ENCODE measurements at places on chromosomes 5 and 9.

DNA sequence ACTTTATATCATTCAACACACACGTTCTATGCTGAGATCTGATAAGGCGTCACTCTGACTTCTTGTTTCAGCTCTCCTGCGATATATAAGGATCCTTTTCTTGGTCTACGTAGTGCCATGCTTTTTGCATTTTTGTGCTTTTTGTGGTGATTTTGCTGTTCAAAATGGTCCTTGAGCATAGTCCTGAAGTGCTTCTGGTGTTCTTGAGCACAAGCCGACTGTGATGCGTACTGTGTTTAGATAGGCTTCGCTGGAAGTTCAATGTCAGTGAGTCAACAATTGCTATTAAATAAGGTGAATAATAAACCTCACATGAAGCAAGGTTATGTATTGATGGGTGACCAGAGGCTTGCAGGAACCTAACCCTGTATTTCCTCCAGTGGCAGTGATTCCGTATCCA, 46.8 kb downstream of the ACO1 start:
- no peak for DNase-seq

- DNase-seq, result peak; percentile 46
Measured at GRCh38 chr9:86749894-86750255, 197.4 kb downstream of the GAS1 start.

DNA sequence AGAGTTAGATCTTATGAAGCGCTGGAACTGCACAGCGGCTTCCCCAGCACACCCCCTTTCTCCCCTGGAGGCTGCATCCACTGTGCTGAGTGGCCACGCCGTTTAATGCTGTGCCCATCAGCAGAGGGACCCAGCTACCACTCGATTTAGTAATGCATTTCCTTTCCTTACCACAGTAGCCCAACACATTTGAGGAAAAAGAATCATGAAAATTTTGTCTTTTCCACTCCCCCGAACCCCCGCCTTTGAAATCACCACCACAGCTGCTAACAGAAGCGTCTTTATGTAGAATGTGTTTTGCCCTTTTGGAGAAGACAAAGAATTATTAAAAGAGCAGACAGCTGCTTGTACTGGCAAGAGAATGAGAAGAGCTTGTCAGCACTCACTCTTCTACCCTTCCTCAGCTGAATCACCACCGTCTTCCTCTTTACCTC, 73.2 kb downstream of the ACER2 start:
- no peak for DNase-seq

DNA sequence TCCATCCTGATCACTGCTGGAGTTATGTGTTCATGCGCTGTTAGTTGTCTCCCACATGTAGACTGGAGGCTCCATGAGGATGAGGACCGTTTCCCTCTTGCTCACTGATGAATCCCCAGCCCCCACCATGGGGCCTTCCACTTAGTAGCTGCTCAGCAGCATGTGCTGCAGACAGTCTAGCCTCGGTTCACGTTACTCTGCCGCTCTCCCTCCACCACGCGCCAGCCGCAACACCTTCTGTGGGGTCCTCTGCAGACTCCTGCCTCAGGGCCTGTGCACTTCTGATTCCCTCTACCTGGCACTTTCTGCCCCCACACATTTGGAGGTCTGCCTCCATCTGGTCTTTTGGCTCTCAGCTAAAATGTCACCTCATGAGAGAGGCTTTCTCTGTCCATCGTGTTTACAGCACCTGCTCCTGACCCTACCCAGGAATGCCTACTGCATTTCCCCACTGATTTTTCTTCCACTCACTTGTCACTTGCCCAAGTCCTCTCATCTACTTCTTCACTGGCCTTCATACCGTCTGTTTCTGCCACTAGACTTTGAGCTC, 36.3 kb downstream of the STK10 start:
- DNase-seq, result no peak

DNA sequence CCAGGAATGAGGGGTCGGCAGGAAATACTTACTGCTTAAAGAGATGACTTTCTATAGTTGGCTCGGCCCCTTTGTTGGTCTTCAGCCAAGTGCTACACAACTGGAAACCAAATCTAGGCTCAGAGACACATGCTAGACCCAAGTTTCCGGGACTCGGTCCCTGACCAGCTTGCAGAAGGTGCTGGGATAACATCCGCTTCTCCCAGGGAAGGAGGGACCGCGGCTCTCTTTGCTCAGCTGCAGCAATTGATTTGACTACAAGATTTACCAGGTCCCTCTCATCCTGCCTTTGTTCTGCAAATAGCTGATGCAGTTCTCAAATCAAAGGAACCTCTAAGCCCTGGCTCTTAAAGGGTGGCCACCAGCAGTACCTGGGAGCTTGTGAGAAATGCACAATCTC, 314.7 kb downstream of the MLLT3 start:
- no peak for DNase-seq

DNA sequence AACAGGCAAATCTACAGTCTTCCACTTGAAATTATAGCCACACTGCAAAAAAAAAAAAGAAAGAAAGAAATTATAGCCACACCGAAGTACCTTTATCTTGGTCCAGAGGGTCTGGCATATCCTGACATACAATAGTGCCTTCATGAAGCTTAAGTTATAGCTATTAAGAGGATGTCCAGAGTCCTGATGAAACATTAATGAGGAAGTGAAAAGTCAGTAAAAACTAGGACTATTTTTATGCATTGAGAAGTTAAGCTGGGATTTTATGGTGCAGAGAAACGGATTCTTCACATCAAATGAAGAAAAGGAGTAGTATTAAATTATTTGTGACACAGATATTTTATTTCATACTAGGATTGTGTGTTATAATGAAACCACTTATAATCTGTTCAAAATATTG, 123.9 kb downstream of the SV2C start:
- DNase-seq, result no peak

DNA sequence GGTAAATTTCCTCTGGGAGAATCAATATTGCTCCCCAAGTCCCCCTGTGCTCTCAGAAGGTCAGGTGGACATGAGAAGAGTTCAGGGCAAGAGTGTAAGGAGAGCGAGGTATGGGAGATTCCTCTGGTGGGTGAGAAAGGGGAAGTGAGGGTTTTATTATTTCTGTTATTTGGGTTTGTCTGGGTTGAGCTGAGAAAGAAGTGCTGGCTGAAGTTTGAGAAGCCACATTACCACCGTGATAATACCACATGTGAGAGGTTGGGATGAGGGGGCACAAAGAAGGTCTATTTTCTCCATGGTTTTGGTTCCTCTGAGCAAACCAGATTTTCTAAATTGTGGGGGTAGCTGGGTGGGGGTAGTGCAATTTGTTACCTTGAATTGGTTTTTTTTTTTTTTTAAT, 350.4 kb downstream of the OSTF1 start:
- no peak for DNase-seq

DNA sequence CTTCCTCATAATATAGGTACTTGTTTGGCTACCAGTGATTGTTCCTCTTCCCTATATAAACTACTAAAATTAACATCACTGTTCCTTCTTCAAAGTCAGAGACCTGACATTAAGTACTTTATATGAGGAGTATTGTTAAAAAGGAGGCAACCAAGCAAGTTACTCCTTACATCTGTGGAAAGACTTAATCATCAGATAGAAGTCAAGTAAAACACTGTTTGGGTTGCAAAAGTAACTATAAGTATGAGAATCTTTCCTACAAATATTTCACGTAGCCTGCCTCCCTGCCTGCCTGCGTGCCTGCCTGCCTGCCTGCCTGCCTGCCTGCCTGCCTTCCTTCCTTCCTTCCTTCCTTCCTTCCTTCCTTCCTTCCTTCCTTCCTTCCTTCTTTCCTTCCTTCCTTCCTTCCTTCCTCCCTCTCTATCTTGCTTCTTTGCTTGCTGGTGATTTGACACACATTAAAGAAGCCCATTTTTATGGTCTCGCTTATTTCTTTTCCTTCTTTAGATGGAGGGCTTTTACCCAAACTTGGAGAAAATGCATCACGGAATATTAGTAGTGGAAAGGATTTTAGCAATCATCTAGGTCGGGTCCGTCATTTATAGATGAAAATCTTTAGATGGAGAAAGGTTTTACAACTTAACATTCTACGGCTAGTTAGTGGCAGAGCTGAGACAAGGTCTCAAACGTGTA, 3.2 kb downstream of the CER1 start:
- no peak for DNase-seq

- DNase-seq, result peak; percentile 59
Measured at GRCh38 chr9:72533322-72533721, 11.9 kb downstream of the TMC1 start.

- peak; percentile 5 for DNase-seq
Measured at GRCh38 chr5:172642051-172642409, 967 bp downstream of the NEURL1B start.

GRCh38 chr5:65874241-65874640, 52.1 kb upstream of the ERBIN start:
- peak; percentile 64 for DNase-seq

DNA sequence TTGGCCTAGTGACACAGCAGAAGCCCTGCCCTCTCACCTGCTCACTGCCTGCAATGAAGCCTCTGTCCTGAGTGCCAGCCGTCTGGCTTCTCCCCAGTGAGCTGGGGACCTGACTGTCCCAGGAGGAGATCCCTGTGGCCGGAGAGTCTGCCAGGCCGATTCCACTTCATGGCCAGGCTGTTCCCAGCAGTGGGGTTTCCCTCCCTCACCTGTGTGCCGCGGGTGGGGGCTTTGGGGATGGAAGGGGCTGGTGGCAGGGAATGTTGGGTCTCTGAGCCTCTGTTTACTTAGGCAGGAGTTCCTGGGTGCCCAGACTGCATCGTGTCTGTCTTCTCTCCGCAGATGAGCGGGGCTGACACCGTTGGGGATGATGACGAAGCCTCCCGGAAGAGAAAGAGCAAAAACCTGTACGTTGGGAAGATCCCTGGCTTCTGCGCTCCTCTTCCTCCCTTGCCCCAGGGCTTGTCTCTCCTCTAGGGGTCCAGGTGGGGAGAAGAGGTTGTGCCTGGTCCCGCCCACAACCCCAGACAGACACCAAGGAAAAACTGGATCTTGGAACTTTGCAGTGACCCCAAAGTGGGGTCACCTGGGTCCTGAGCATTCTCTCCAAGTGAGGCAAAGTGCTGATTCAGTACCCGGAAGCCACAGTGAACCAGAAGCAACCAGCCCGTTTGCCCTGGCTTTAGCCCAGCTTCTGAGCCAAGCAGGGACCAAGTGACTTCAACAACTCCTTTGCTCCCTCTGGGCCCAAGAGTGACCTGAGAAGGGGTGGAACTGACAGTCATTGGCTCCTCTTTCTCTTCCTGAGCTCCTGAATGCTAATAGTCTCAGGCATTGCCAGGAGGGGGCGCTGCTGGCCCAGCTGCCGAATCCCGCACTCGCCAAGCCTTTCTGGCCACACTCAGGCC, 127.7 kb downstream of the RGS3 start:
- peak; percentile 76 for DNase-seq

GRCh38 chr9:116096853-116097252, 56.7 kb upstream of the PAPPA start:
- DNase-seq, result no peak

DNA sequence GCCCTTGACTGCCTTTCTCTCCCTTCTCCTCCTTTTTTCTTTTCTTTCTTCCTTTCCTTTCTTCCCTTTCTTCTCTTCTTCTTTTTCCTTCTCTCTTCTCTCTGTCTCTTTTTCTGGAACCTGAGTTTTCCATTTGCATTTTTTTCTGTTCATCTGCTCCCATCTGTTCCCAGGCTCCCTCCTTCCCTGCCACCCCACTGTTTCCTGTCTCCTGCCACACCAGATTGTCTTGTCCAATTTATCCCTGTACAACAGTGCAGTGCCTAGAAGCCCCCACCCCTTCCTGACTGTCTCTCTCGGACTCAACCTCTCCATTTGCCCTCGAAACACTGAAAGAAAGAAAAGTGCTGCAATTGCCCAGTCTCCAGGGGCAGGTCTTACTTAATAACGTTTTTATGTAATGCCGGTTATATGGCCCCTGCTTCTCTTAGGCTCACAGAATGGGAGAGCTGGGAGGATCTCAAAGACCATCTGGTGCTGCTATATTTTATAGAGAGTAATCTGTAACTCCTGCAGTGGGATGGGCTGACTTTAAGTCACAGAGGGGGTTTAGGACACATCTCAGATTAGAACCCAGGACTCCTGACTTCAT, 101.4 kb downstream of the RALGPS1 start:
- DNase-seq, result no peak

- DNase-seq, result no peak
Measured at GRCh38 chr9:137590123-137590468, 216 bp downstream of the ZMYND19 start.

GRCh38 chr5:101532430-101532829, 629.3 kb upstream of the ST8SIA4 start:
- DNase-seq, result no peak

GRCh38 chr5:9170026-9170425, 375.8 kb downstream of the SEMA5A start:
- DNase-seq, result no peak

- peak; percentile 30 for DNase-seq
Measured at GRCh38 chr5:24225051-24225450, 419.7 kb downstream of the CDH10 start.

GRCh38 chr9:124665391-124666058, 105.6 kb downstream of the NR6A1 start:
- DNase-seq, result peak; percentile 80

DNA sequence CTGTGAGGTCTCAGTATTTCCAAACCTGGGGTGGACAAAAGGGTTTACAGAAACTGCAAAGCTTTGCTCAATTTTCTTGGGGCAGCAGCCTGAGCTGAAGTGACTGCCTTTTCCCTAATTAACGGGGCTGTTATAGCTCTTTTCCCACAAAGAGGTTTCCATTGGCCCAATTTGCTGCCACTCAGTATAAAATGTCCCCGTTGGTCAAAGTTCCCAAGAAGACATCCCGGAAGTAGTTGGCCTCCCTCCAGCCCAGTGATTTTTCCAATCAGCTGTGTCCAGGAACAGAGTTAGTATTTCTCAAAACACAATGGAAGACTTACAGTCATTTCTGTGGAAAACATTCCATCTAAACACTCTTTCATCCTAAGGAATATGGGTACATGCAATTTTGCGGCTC, 643.6 kb downstream of the ACTL7B start:
- no peak for DNase-seq

- DNase-seq, result peak; percentile 67
Measured at GRCh38 chr9:715743-716400, 125.6 kb upstream of the DMRT1 start.

GRCh38 chr5:16862777-16863176, 73.3 kb downstream of the MYO10 start:
- DNase-seq, result no peak

GRCh38 chr5:13403351-13403750, 541.1 kb downstream of the DNAH5 start:
- DNase-seq, result peak; percentile 36

DNA sequence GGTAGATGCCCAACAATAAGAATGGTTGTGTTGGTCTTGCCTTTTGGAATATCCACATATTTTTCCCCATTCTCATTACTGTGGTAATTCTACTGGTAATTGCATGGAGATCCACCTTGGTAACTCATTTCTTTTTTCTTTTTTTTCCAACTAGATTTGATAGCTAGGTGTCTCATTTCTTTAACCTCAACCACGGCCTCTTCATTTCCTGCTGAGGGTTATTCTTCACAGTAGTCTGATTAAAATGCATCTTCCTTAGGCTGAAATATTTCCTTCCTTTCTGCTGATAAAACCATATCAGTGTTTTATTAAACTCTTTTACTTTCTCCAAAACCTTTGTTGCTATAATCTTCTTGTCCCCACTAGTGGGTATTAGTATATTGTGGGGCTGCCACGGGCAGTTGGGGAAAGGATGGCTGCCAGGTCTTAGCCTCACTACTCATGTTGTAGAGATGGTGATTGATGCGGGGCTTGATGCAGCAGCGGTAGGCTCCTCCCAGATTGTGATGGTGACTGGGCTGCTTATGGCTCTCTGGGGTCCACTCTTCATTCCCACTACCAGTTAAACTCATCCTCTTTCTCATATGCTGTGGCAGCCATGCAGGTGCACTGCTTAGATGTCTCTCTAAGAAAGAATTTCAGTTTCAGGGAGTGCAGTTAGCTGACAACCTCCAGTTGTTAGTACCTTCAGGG, 35.9 kb downstream of the KIF2A start:
- no peak for DNase-seq

- no peak for DNase-seq
Measured at GRCh38 chr5:139023286-139023685, 148.2 kb upstream of the LRRTM2 start.
